ENCODE measurements at places on chromosomes 4 and X. TPM values are rescaled to one million over a fixed set of nuclear protein-coding genes. Genes with fewer than 3 reads are reported as not detected.

Gene HDAC8
- 28.9 TPM for polyA plus RNA-seq

Gene P2RY4
- polyA plus RNA-seq = 0.14 TPM

Gene ADAMTS3
- 10.6 TPM for polyA plus RNA-seq

Gene PF4V1
- 0.35 TPM for polyA plus RNA-seq

Gene TAF1
- 31.5 TPM for polyA plus RNA-seq

Gene TCEAL6
- polyA plus RNA-seq = 0.19 TPM

Gene TAF7L
- 0.56 TPM for polyA plus RNA-seq

Gene SATL1
- 0.58 TPM for polyA plus RNA-seq

Gene CFP
- polyA plus RNA-seq = 1.2 TPM

Gene ANOS1
- polyA plus RNA-seq = 12.0 TPM

Gene SLIT2
- polyA plus RNA-seq = 38.8 TPM

Gene GNRHR
- polyA plus RNA-seq = 0.33 TPM

Gene TMEM154
- 0.98 TPM for polyA plus RNA-seq

Gene MAPK10
- polyA plus RNA-seq = 52.2 TPM

Gene ITGB1BP2
- 2.9 TPM for polyA plus RNA-seq

Gene RHOXF2
- polyA plus RNA-seq = not detected

Gene SRPX2
- 15.6 TPM for polyA plus RNA-seq

Gene DUSP9
- 53.6 TPM for polyA plus RNA-seq

Gene DSPP
- polyA plus RNA-seq = 0.04 TPM

Gene IDH3G
- 84.2 TPM for polyA plus RNA-seq

Gene RAI2
- 16.0 TPM for polyA plus RNA-seq

Gene NPY5R
- 4.2 TPM for polyA plus RNA-seq

Gene WAS
- polyA plus RNA-seq = 2.8 TPM

Gene SORCS2
- 7.4 TPM for polyA plus RNA-seq
